ENCODE measurements at places on chromosomes 6 and 20.

- DNase-seq: no peak
Measured at GRCh38 chr6:111239461-111239860, 152.2 kb downstream of the SLC16A10 start.

DNA sequence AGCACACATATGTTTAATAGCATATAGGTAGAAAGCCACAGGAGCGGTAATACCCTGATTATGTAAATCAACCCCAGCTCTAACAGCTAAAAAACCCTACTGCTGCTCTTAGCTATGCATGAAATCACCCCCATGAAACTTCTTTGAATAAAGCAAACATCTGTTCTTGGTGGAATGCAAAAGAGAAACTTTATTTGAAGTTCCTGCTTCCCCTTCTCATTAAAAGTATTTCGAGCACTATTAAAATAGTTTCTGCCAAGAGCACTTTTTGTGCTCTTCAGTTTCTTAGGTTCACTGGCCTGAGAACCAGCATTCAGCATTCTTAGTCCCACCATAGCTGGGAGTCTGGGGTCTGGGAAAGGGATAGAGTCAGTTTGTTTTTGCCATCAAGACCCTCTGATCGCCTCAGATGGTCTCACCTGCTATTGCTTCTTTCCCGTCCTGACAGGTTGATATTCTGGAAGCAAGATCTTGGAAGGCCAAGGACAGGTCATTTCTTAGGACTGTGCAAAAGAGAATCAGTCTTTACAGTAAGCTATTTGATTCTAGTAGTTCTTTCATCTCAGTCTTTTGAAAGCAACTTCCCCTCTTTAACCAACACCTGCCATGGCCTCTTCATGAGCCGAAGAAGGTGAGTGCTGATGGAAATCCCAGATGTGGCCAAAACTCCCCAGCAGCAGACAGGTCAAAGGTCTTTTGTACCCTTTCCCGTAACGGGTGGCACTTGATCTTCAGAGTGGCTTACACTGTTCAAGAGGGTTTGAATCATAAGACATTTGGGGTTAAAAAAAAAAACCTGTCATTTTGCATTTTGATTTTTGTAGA is 76.5 kb upstream of the TMEM170B start:
- DNase-seq: no peak

- DNase-seq: no peak
Measured at GRCh38 chr6:32239462-32239861, 15.6 kb upstream of the NOTCH4 start.

DNA sequence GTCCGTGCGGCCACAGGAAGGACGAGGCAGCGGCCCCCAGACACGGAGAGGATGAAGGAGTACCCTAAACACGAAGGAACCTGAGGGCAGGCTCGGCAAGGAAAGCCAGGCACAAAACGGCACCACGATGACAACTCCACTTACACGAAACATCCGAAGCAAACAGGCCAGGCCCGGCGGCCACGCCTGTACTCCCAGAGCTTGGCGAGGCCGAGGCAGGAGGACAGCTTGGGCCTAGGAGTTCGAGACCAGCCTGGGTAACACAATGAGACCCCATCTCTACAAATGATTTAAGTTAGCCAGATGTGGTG is 13.4 kb downstream of the KCNQ2 start:
- no peak for DNase-seq
